ENCODE measurements at places on chromosomes 3 and 15.

DNA sequence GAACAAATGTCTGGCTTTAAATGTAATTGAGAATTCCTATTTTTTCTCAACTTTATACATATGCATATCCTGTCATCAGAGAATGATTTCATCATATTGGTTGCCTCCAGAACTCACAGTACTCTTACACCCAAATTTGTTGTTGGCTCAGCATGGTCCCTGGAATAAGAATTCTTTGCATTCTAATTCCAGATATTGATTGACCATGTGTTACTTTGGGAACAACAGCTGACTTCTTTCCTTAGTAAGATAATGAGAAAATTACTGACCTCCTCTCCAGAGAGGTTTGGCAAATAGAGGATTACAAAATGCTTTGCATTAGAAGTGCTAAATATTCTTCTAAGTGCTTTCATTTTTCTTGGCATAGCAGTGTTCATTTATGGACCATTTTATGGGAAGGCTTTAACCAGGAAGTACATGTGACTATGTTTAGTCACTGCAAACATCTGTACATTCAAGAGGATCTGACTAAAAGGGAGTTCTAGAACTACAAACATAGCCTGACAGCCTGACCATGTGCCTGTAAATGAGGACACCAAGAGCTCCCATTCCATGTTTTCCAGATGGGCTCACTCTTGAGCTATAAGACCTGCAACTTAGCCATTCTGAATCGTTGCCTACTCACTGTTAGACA, 391.6 kb upstream of the DPPA4 start:
- DNase-seq, result no peak

GRCh38 chr3:50161320-50161719, 6.2 kb downstream of the SEMA3F start:
- DNase-seq, result no peak

DNA sequence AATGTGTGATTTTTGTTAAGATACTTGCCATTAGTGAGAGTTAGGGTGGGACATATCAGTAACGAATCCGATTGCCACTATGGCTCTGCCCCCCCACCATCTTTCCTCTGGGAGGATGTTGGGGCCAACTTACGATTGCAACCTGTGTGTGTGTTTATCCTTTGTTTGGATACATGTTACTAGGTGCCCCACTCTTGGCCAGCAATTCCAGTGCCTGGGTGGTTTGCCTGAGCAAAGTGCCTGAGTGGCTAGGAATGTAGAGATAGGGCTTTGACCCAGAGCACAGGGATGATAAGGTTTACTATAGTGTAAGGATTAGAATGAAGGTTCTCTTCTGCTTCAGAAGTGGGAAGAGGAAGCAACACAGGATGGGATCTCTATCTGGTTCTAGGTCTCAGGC, 231.8 kb downstream of the TP63 start:
- no peak for DNase-seq

DNA sequence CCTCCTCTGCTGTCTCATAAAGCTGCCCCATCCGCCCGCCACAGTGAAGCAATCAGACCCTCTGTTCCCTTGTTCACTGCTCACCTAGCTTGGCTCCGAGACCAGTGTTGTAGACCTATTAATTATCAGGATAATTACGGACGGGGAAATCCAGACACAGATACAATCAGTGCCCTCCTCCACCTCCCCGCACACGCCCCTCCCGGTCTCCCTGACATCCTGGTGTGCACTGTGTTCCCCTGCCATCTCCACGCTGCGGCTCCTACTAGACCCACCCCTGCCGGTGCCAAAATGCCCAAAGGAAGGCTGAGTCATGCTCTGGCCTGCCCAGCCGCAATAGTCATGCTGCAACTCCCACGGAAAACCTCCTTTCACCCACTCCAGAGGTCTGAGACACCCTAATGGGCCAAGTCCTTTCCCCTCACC, 277.3 kb upstream of the TLE3 start:
- DNase-seq, result peak; percentile 5

- no peak for DNase-seq
Measured at GRCh38 chr3:73781541-73781940, 156.8 kb upstream of the PDZRN3 start.

GRCh38 chr3:134059671-134060560, 30.2 kb upstream of the SLCO2A1 start:
- no peak for DNase-seq

DNA sequence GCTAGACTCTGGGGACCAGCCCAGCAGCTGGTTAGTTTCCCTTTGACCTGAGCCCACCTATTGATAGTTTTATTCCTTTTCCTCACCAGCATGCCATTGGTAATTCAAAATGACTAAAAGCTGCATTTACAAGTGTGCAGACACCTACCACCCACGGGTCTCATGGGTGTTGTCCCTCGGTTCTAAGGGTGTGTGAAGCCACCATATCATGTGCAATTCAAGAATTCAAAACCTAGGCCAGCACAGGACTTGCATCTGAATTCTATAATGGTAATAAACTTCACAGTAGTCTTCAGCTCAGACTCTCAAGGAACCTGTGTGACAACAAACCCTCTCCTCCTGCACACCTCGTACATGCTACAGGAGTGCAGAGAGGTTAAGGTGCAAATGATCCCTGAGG, 55.3 kb downstream of the NTRK3 start:
- DNase-seq, result no peak

- DNase-seq, result no peak
Measured at GRCh38 chr3:25663347-25663868, 1.3 kb downstream of the TOP2B start.

DNA sequence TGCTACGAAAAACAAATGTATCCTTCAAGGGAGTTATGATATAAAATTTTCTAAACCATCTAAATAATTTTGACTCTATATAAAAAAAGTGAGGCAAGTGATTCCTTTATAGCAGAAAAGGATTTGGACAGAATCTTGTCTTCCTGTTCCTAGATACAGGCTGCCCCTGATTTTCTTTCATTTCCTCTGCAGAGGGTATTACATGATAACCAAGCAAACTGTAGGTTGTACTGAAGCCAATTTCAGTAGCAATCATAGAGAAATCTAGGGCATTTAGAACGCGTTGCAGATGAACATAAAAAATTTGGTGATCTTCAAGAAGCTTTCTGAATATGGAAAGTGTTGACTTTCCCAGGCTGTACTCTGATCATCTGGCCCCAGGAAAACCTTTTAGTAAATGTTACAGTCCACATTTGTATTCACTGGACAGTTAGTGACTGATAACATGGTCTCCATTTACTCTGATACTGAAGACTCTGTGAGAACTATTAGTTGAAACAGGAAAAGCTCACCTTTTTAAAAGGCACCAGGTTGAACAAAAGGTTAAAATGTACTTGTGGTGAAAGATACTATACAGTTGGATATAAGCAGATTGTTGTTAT, 9.1 kb upstream of the UTS2B start:
- DNase-seq, result no peak

GRCh38 chr3:49788056-49788455, 1.7 kb upstream of the IP6K1 start:
- DNase-seq, result no peak

DNA sequence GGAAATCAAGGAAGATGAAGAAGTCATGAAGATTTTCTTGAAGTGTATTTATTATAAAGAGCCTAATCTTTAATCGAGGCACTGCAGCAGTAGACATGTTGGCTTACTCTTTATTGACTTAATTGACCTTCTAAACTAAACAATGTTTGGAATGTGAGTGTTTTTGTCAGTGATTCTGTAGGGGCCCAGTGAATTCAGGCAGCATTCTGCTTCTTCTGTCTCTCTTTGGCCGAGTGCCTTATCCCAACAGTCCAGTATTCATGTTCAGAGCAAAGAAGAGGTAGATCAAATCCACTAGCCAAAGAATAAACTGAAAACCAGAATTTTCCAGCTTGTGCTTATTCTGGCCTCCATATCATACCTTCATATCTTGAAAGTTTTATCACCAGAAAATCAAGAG, 55.7 kb downstream of the RLBP1 start:
- no peak for DNase-seq

GRCh38 chr3:34889641-34890040, 749.7 kb upstream of the ARPP21 start:
- no peak for DNase-seq

DNA sequence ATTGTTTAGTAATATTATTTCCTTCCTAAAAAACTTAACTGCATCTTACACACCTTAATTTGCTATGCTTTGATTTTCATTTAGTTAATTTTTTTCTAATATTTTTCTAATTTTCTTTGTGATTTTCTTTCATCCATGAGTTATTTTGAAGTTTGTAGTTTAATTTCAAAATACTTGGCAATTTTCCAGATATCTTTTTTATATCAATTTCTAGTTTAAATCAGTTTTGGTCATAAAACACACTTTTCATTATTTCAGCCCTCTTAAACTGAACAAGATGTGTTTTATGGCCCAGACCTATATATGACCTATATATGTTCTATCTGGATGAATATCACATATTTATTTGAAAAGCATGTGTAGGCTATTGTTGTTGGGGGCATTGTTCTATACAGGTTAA, 759.9 kb upstream of the SGO1 start:
- no peak for DNase-seq

DNA sequence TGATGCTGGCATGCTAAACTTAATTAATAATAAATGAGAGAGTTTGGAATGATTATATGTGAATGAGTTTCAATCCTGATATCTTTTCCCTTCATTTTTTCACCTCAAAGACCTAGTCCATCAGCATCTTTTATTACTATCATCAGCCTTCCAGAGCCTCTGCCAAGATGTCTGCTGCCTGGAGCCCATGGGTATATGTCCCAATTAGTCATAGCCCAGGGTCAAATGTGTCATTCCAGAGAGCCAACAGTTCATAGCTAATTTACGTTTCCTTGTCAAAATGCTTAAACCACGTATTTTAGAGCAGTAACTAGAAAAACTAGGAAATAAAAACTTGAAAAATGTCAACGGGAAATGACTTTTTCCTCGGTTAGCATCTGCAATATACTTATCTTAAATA, 457.9 kb downstream of the SI start:
- DNase-seq, result no peak

- no peak for DNase-seq
Measured at GRCh38 chr15:67843571-67844387, 3.9 kb upstream of the RNU6-1 start.

DNA sequence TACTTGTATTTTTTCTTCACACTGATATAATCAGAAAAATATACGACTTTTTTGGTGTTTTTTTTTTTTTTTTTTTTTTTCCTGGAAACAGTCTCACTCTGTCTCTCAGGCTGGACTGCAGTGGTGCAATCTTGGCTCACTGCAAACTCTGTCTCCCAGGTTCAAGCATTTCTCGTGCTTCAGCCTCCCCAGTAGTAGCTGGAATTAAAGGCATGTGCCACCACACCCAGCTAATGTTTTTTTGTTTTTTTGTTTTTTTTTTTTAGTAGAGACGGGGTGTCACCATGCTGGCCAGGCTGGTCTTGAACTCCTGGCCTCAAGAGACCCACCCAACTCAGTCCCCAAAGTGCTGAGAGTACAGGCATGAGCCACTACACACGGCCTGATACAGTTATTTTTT, 20.8 kb upstream of the DNAAF4 start:
- DNase-seq, result no peak

DNA sequence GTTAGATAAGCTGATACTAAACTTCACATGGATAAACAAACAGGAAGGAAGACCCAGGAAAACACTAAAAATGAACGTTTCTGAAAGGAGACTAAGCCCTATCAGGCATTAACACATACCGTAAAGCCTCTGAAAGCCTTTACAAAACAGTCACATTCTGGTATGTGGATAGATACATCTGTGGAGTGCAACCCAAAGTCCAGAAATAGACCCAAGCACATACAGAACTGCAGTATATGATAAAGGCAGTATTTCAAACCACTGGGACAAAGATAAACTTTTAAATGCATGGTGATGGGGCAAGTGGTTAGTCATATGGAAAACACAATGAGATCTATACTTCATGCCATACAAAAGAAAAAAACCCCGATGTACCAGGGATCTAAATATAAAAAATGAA, 26.0 kb downstream of the DCBLD2 start:
- no peak for DNase-seq

- no peak for DNase-seq
Measured at GRCh38 chr3:197508461-197508860, 47.3 kb downstream of the BDH1 start.

DNA sequence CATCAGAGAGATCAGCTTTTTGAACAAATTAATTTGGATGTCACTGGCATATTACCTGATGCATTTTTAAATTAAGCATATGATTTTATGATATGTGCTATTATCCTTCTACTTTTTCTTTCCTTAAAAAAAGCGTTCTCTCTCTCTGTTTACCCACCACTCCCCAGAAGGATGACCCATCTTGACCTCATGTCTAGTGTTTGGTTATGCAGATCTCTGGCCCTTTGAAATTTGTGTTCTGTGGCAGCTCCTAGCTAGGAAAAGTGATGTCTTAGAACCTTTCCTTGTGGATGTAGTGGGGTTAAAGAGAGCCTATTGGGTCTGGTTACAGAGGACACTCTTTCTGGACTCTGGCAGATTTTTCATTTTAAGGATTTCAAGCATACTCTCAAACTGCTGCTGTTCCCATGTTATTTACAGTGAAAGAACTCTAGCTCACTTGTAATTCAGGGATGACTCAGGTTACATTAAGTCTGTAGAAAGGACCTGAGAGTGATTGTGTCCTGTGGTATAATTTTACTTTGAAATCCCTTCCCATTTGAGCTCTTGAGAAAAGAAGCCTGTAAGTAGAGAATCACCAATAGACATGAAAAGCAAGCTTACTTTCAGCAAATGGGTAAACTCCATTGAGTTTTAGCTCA, 23.8 kb downstream of the ARHGEF26 start:
- no peak for DNase-seq

- DNase-seq, result no peak
Measured at GRCh38 chr3:134211797-134212196, 38.9 kb downstream of the RYK start.

DNA sequence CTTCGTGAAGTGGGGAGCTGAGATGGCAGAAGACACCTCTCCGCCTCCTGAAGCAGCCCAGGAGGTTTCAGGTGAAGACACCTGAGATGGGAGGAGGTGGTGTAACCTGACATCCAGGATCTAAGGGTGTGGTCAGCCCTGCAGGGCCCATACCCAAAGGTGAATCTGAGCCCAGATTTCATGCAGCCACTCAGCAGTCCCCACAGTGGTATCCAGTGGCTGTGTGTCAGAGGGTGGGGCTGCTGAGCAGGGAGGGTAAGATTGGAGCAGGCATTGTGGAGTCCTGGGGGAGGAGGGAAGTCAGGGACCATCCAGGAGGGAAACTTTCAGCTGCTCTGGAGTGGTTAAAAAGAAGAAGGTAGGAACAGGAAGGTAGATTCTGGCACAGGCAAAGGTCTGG, 46.0 kb upstream of the SMAD6 start:
- DNase-seq, result no peak

GRCh38 chr15:57849317-57849716, 142.8 kb downstream of the POLR2M start:
- DNase-seq, result no peak

GRCh38 chr3:102941786-102942185, 507.0 kb downstream of the ZPLD1 start:
- DNase-seq, result no peak

GRCh38 chr3:172194702-172195406, 155.5 kb downstream of the FNDC3B start:
- no peak for DNase-seq
